ENCODE measurements at places on chromosomes 5 and 9. TPM values are rescaled to one million over a fixed set of nuclear protein-coding genes. Genes with fewer than 3 reads are reported as not detected.

The GRIN1 gene
- total RNA-seq = 0.14 TPM

The CERCAM gene
- total RNA-seq = 0.75 TPM

The AMBP gene
- total RNA-seq = not detected

The TMEM141 gene
- 30.9 TPM for total RNA-seq

The BHMT gene
- total RNA-seq = not detected

The GAS1 gene
- total RNA-seq = 0.11 TPM

The NMUR2 gene
- not detected for total RNA-seq

The PTGER4 gene
- total RNA-seq = 71.7 TPM

GRCh38 chr9:69657269-69657668, 14.9 kb downstream of the APBA1 start:
- H3K4me3 ChIP-seq = no peak overlapping the region
- no peak overlapping the region for H3K27ac ChIP-seq
- H3K4me1 ChIP-seq = no peaks in the 10 kb centered on the region
- peaks cover 9% of the 10 kb centered on the region for H3K27me3 ChIP-seq
- H3K36me3 ChIP-seq = no peaks in the 10 kb centered on the region
- DNase-seq = no peak

- H3K4me1 ChIP-seq = no peaks in the 10 kb centered on the region
- no peak overlapping the region for H3K27ac ChIP-seq
Observed at GRCh38 chr9:14051419-14051818, 262.5 kb downstream of the NFIB start.

- no peaks in the 10 kb centered on the region for H3K4me1 ChIP-seq
- H3K27ac ChIP-seq = no peak overlapping the region
- H3K27me3 ChIP-seq = no peaks in the 10 kb centered on the region
- no peak overlapping the region for H3K4me3 ChIP-seq
Observed at GRCh38 chr9:106761493-106761892, 101.5 kb upstream of the ZNF462 start.

GRCh38 chr5:180799902-180800801, 2.5 kb downstream of the MGAT1 start:
- peaks cover 74% of the 10 kb centered on the region for H3K36me3 ChIP-seq
- no peaks in the 10 kb centered on the region for H3K27me3 ChIP-seq
- peaks cover 74% of the 10 kb centered on the region for H3K4me1 ChIP-seq
- peak overlapping the region; percentile 55 for H3K27ac ChIP-seq

DNA sequence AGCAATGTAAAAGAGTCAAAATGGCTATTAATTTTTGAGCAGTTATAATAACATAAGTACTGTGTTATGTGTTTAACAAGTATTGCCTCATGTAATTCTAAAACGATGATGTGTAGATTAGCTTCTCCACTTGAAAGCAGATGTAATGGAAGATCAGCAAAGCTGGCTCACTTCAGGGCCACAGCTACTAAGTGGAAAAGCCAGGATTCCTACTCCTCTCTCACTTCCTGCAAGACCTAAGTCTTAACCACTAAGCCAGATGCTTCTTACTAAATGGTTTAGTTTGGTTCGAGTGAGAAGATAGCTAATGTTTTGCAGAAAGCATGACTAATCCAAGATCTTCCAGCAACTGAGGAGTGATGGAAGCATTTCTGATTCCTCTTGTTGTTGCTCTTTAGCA, 15.7 kb upstream of the TNC start:
- H3K36me3 ChIP-seq = no peaks in the 10 kb centered on the region
- DNase-seq = no peak
- no peak overlapping the region for H3K27ac ChIP-seq
- H3K27me3 ChIP-seq = peaks cover 20% of the 10 kb centered on the region

DNA sequence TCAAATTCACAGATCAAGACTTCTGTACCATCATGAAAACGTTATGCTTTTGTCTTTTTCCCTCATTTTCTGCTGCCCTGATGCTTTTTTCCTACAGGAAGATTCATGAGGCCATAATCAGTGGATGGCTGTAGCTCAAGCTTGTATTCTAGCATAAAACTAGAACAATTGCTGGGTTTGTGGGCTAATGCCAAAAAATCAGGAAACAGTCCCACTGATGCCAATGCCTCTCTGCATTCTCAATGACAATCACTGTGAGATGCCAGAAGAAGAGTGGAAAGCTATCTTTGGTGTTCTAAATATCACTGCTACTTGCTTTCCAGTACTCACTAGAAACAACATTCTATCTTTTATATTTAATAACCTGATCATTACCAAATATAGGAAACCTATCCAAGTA, 33.3 kb upstream of the FAM170A start:
- no peak for DNase-seq

- no peaks in the 10 kb centered on the region for H3K4me1 ChIP-seq
- DNase-seq = no peak
- H3K27ac ChIP-seq = no peak overlapping the region
- no peaks in the 10 kb centered on the region for H3K36me3 ChIP-seq
- H3K4me3 ChIP-seq = no peak overlapping the region
- H3K27me3 ChIP-seq = no peaks in the 10 kb centered on the region
Observed at GRCh38 chr9:23621188-23621587, 204.9 kb downstream of the ELAVL2 start.

- no peak for DNase-seq
- H3K27ac ChIP-seq = no peak overlapping the region
- no peaks in the 10 kb centered on the region for H3K27me3 ChIP-seq
- H3K36me3 ChIP-seq = peaks cover 2% of the 10 kb centered on the region
Observed at GRCh38 chr5:78819166-78819565, 165.9 kb downstream of the ARSB start.

GRCh38 chr9:134145262-134145661, 9.4 kb downstream of the WDR5 start:
- DNase-seq = no peak
- no peak overlapping the region for H3K27ac ChIP-seq
- H3K4me3 ChIP-seq = no peak overlapping the region

DNA sequence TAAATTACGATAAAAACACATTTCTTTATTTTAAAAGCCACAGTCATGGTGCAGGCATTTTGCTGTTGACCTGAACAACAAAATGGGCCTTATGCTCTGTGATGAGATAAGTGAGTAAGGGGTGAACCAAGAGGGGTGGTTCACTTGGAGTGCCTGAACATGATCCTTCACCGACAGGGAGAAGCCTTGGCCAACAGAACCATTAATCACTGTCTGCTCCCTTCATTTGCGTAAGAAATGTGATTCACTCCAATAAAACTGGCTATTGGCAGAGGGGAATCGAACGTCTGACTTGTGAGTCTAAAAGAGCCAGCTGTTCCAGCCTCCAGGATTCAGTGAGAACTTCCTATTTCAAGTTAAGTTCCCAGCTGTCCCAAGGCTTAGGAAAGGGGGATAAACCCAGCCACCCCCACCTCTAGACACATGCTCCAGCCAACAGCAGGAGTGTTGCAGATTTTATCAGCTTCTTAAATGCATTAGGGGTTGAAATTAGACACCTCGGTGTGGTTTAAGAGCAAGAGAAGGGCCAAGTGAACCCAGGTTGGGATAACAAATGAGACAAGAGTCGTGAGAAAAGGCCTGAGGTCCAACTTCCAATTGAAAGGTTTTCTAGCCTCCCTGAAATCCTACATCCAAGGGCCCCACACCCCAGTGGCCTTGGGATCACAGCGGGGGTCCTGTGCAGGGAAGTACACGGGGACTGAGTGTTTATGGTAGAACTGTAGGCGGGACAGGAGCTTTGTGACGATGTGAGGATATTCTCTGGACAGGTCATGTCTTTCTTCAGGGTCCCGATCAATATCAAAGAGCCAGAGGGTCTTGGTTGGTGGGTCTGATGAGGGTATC, 131.4 kb upstream of the LHFPL2 start:
- H3K4me1 ChIP-seq = no peaks in the 10 kb centered on the region
- H3K27me3 ChIP-seq = no peaks in the 10 kb centered on the region

GRCh38 chr9:99445371-99445891, 223.3 kb downstream of the SEC61B start:
- no peaks in the 10 kb centered on the region for H3K36me3 ChIP-seq
- DNase-seq = no peak
- peaks cover 23% of the 10 kb centered on the region for H3K27me3 ChIP-seq

DNA sequence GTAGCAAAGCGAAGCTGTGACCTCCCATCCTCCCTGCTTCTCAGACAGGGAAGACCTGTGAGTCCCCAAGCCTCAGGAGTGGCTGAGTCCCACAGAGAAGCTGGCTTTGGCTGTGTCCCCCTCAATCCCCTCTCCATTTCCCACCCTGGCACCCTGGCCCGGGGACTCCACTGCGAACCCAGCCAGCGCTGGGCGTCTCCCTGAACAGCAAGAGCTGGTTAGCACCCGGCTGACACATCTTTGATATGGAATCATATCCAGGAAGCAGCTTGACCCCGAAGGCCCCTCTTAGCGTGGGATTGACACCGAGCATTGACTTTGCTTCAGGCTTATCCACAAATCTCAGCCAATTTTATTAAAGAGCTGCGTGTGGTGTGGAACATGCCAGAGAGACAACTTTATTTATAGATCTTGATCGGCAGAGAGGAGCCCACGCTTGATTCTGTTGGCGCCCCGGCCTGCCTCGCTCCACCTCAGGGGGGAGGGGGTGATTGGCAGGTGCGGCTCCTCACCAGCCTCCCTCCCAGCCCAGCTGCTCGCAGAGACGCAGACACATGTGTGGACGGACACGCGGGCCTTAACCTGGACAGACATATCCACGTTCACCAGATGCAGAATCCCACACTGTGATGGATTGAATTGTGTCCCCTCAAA, 120.7 kb upstream of the MVB12B start:
- H3K4me3 ChIP-seq = no peak overlapping the region
- no peaks in the 10 kb centered on the region for H3K36me3 ChIP-seq
- DNase-seq = no peak
- H3K27ac ChIP-seq = no peak overlapping the region

DNA sequence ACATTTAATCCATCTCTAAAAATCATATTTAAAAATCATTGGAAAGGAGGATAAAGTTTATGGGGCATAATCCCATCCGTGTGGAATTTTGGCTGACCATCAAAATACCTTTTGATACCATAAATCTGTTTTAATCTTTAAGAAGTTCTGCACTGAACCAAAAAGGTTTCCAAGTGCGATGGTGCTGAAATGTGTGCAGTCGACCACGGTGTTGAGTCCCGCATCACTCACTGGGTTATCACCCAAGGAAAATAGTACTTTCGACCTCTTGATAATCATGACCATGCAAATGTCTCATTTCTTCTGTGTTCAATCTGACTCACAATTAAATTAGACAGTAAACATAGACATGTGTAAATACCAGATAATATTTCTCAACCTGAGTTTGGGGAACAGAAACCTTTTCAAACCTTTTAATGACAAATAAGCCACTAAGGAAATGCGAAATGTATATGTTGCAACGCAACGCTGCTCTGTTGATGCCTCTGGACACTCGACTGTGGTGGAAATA, 62.0 kb upstream of the CDH6 start:
- no peaks in the 10 kb centered on the region for H3K27me3 ChIP-seq
- no peaks in the 10 kb centered on the region for H3K36me3 ChIP-seq
- no peak for DNase-seq

- H3K27me3 ChIP-seq = peaks cover 7% of the 10 kb centered on the region
- H3K27ac ChIP-seq = no peak overlapping the region
- no peak for DNase-seq
- no peak overlapping the region for H3K4me3 ChIP-seq
- H3K36me3 ChIP-seq = no peaks in the 10 kb centered on the region
- no peaks in the 10 kb centered on the region for H3K4me1 ChIP-seq
Observed at GRCh38 chr9:132730054-132731033, 60.1 kb downstream of the GTF3C4 start.

DNA sequence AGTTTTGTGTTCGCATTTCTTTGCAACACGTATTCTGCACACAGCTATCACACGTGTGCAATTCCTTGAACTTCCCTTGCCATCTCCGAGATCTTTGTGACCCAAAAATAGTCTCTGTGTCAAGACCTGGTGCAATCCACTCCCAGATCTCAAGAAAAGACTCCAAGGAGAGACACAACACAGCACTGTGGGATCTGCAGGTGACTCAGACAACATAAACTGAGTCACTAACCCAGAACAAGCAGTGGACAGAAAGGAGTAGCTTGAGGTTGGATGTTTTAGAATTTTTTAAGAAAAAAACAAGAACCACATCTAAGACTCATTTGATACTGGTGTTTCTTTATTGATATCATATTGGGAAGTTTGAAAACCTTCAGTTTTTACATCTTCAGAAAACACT, 396.9 kb downstream of the AGTPBP1 start:
- no peaks in the 10 kb centered on the region for H3K4me1 ChIP-seq
- no peaks in the 10 kb centered on the region for H3K36me3 ChIP-seq
- DNase-seq = no peak
- H3K27ac ChIP-seq = no peak overlapping the region
- no peak overlapping the region for H3K4me3 ChIP-seq

- no peak for DNase-seq
- no peak overlapping the region for H3K27ac ChIP-seq
- no peak overlapping the region for H3K4me3 ChIP-seq
- H3K36me3 ChIP-seq = peaks cover 14% of the 10 kb centered on the region
- no peaks in the 10 kb centered on the region for H3K27me3 ChIP-seq
Observed at GRCh38 chr5:131630963-131631350, 4.1 kb downstream of the RAPGEF6 start.

DNA sequence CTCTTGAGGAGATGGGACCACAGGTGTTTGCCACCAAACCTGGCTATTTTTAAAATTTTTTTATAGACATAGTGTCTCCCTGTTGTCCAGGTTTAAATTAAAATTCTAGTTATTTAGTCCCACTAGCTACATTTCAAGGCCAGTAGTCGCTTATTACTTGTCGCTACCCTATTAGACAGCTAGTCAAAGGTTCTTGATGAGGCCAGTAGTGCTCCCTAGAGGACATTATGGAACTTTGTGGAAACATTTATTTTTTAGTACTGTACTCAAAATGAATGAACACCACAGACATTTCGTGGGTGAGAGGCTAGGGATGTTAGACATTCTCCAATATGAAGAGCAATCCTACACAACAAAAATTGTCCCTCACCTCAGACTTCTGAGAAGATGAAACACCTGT, 14.4 kb upstream of the GRXCR2 start:
- H3K4me1 ChIP-seq = no peaks in the 10 kb centered on the region
- no peak overlapping the region for H3K4me3 ChIP-seq
- no peak overlapping the region for H3K27ac ChIP-seq
- peaks cover 11% of the 10 kb centered on the region for H3K27me3 ChIP-seq
- DNase-seq = no peak

- H3K36me3 ChIP-seq = no peaks in the 10 kb centered on the region
- no peaks in the 10 kb centered on the region for H3K4me1 ChIP-seq
- no peak overlapping the region for H3K4me3 ChIP-seq
- H3K27ac ChIP-seq = no peak overlapping the region
- H3K27me3 ChIP-seq = no peaks in the 10 kb centered on the region
Observed at GRCh38 chr5:9324348-9325077, 221.4 kb downstream of the SEMA5A start.

- DNase-seq = no peak
- no peak overlapping the region for H3K27ac ChIP-seq
- H3K36me3 ChIP-seq = no peaks in the 10 kb centered on the region
- H3K4me1 ChIP-seq = no peaks in the 10 kb centered on the region
Observed at GRCh38 chr9:106228861-106229260, 534.5 kb downstream of the TMEM38B start.

DNA sequence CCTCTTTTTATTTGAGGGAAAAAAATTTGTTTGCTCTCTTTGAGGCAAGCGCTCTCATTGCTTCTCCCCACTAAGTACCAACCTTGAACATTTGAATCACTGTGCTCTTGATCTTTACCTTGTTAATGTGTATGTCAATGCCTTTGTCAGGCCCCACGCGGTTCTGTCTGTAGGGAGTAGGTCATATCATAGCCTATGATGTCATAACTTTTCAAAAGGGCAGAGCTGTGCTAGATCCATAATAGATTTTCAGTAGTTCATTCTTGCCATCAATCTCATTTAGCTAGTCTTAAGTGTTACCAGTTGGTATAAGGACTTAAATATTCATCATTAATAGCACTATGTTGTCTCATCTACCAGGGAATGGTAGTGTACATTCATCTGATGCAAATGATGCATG, 56.6 kb downstream of the MAST4 start:
- H3K27ac ChIP-seq = no peak overlapping the region
- DNase-seq = no peak
- H3K4me1 ChIP-seq = no peaks in the 10 kb centered on the region

Data from activated CD4-positive, alpha-beta T cell treated with anti-CD3 and anti-CD28 coated beads for 36 hours (primary cell).